ENCODE measurements at places on chromosomes 13 and 19.

DNA sequence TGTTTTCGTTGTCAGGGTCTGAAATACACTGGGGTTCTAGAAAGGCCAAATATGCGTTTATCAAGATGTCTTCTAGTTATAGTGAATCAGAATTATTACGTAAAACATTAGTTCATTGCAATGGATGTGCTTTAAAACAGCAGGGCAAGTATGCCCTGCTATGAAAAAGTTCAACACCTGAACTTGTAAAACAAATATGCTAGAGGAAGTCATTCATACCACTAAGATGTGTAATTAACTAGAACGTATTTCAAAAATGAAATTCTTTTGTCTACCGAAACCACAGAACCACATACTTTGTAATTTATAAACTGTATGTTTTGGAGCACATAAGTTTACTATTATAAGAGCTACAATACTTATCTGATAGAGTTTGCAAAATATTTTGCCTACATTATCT lies 266.2 kb downstream of the KCTD12 start:
- DNase-seq: no peak

GRCh38 chr13:41274881-41275280 lies 11.5 kb upstream of the MTRF1 start:
- DNase-seq: no peak

- no peak for DNase-seq
Observed at GRCh38 chr13:102236341-102236740, 165.5 kb downstream of the FGF14 start.

DNA sequence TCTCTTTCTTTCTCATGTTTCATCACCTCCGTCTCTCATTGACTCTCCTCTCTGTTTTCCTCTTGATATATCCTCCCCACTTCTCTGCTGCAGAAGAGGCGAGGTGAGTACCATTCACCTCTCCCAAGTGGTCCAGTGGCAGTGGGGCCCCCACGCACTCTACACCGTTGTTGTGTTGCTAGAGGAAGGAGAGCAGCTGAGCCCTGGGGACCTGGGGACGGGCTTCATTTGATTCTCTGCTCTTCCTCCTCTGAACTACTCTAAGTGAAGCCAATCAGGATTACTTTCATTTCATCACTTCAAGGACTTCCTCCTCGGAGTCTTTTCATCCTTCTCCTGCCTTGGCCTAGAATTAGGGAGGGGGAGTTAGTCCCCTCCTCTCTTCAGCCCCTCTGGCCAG lies 64.6 kb downstream of the CCNE1 start:
- no peak for DNase-seq

GRCh38 chr13:27979001-27979643 lies 9.4 kb downstream of the URAD start:
- DNase-seq: no peak

DNA sequence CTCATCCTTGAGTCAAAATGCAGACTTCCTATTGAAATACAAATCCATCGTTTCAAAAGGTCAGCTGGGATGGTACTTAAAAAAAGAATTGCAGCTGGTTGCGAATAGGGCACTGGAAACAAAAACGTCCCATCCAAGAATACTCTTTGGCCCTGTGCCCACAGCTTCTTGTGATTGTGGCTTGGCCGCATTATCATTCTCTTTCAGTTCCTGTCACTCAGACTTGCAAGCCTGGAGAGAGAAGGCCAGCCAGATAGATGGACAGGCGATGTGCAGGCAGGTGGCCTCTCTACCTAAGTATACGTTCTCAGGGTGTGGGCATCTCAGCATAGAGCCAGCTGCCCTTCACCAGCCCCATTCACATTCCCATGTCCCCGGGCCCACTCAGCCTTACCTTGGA lies 208.5 kb upstream of the ZNF536 start:
- no peak for DNase-seq

DNA sequence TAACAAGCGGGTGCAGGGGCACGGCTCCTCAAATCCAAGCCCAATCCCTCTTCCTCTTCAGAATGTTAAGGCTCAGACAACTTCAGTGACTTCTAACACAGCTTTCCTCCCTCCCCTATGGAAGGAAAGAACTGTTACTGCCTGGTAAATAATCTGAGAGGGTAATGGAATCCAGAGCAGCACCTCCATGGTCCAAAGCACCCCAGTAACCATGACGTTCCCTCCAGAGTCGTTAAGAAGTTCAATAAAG lies 969 bp downstream of the AKT2 start:
- DNase-seq: no peak

GRCh38 chr19:48122421-48122820 lies 11.8 kb upstream of the PLA2G4C start:
- no peak for DNase-seq

DNA sequence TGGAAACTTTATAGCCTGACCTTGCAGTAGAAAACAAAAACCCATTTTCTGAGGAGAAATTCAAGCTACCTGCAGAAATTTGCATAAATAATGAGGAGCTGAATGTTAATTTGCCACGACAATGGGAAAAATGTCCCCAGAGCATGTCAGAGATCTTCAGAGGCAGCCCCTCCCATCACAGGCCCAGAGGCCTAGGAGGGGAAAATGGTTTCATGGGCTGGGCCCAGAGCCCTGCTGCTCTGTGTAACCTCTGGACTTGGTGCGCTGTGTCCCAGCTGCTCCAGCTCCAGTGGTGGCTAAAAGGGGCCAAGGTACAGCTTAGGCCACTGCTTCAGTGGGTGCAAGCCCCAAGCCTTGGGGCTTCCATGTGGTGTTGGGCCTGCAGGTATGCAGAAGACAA lies 257.9 kb downstream of the NHLRC3 start:
- no peak for DNase-seq

DNA sequence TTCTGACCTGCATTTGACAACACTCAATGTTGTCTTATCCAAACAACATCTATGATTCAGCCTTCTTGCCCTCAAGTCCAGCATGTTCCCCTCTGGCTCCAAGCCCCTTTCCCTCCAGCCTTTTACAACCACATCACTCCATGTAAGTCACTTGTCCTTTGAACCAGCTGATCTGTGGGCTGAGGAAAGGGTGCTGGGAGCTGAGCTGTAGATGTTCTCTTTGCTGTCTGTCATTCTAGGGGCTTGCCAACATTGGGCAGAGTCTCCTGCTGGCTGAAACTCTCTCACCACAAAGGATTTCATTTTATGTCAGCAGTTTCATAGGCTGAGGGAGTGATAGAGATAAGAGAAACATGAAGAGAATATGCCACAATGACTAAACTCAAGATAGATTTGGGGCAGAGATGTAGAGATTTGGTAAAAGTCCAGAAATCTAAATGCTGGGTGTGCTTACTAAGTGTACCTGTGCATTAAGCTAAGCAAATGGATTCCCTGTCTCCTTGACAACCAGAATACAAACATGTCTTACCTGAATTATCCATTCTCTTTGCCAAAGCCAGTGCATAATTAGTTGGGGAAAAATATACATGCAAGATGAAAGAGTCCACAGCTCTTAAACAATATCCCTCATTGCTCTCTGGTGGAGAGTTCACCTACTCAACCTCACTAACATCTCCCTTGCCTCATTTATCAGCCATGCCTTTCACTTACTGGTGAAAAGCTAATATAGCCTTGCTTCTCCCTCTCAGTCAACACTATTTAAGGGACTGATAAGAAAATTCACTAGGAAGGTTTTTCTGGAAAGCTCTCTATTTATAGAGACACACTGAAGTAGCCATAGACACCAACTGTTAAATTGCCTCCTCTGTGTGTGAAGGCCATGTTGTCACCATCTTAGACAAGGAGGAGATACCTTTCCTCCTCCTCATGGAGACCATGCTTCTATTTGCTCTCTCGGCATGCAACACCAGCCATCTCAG lies 175.5 kb upstream of the SERP2 start:
- no peak for DNase-seq

GRCh38 chr19:50663482-50663790 lies 14.2 kb downstream of the C19orf81 start:
- no peak for DNase-seq

- no peak for DNase-seq
Observed at GRCh38 chr13:19156013-19156825, 25.4 kb downstream of the TUBA3C start.

DNA sequence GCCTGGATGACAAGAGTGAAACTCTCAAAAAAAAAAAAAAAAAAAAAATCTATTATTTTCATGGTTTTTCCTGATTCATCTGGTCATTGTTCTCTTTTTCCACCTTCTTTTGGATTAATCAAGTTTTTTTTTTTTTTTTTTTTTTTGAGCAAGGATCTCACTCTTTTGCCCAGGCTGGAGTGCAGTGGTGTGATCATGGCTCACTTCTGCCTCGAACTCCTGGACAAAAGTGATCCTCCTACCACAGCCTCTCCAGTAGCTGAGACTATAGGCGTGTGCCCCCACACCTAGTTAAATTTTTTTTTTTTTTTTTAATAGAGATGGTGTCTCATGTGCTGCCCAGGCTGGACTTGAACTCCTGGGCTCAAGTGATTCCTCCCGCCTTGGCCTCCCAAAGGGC lies 27.7 kb downstream of the BLOC1S3 start:
- no peak for DNase-seq

GRCh38 chr13:55705971-55706370 lies 1434.7 kb upstream of the PRR20A start:
- no peak for DNase-seq

- no peak for DNase-seq
Observed at GRCh38 chr19:39003188-39003587, 27.6 kb upstream of the FBXO17 start.

- no peak for DNase-seq
Observed at GRCh38 chr13:45468635-45469034, 3.9 kb downstream of the COG3 start.

- DNase-seq: no peak
Observed at GRCh38 chr19:42508892-42509444, 19.3 kb downstream of the CEACAM1 start.

GRCh38 chr19:51524666-51525264 lies 6.7 kb downstream of the SIGLEC6 start:
- no peak for DNase-seq

DNA sequence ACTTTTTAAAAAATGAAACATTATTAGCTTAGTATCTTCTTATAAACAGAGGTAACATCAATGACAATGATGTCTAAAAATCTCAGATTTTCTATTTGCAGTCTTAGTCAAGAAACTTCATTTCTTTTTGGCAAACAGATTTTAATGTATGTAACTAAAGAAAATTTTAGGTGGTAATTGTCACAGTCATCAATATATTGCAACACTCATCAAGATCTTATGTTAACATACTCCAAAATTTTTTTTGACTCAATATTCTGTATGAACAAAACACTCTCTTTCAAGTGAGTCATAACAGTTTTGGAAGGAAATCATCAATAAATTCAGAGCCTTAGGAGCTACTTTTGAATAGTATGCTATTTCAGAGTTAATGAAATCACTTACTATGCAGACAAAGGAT lies 1507.6 kb downstream of the SLITRK1 start:
- no peak for DNase-seq

DNA sequence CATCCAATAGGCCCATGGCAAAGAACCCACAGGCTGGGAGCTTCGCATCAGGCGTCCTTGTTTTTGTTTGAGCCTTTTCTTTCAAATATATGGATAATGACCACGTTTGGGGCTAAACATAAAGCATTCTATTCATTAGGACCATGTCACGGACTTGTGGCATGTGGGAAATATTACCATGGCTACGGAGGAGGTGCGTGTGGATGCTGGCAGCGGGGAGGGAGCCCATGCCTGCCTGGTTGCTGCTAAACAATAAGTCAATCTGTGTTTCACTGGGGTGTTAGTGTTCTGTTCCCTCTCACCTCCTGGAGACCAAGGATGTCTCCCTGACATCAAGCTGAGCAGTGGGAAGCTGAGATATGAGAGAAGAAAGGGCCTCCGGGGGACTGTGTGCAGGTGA lies 121.1 kb downstream of the IRS2 start:
- no peak for DNase-seq

DNA sequence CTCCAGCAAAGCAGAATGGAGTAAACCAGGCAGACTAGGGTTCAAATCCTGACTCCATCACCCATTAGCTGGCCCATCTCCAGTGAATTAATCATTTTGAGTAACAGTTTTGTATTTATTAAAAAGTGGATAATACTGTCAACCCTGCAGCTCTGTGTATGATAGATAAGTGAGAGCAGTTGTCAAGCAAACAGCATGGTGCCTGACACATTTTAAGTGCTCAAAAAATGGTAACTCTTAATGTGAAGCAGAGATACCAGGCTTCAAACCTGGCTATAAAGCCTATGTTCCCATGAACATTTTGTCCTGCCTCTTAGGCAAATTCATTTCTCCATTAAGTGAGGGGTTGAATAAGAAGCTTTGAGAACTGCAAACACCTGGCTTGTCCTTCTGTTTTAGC lies 409.6 kb downstream of the TBC1D4 start:
- no peak for DNase-seq

- DNase-seq: peak; percentile 97
Observed at GRCh38 chr13:28718543-28719226, at the start of gene SLC46A3. Gene SLC46A3, minus strand, starts transcription at chr13:28718970. Its CDS starts 972 bp downstream, at chr13:28717998.

GRCh38 chr13:42218576-42218975 lies 53.4 kb upstream of the AKAP11 start:
- no peak for DNase-seq

DNA sequence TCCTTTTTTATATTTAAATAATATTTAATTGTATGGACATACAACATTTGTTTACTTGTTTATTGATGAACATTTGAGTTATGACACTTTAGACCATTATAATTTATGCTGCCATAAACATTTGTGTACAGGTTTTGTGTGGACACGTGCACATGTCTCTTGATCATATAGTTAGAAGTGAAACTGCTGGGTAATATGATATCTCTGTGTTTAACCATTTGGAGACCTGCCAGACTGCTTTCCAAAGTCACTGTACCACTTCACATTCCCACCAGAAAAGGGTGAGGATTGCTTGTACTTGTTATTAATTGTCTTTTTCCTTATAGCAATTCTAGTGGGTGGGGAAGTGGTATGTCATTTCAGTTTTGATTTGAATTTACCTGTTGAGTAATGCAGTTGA lies 145.6 kb upstream of the KLHL1 start:
- DNase-seq: no peak

- no peak for DNase-seq
Observed at GRCh38 chr19:18541258-18541991, 1.9 kb downstream of the FKBP8 start.

DNA sequence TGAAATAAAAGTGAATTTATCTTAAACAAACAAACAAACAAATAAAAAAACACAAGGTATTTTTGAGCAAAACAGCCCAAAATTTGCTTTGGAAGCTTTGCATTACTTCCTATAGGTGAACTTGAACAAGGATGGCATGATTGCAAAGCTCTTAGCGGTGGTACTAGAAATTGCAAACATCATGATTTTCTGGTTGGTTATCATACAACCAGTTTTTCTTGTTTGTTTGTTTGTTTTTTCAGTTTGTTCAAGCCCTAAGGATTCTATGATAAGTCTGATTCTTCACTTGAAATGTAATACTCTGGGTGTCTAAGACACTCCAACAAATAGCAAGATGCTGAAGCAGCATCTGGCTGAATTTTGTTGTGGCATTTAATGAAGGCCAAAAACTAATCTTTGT lies 15.9 kb downstream of the DCLK1 start:
- no peak for DNase-seq

GRCh38 chr19:42290523-42291434 lies 11.2 kb upstream of the PRR19 start:
- DNase-seq: peak; percentile 49

- DNase-seq: no peak
Observed at GRCh38 chr13:33918199-33918932, 100.4 kb downstream of the RFC3 start.

DNA sequence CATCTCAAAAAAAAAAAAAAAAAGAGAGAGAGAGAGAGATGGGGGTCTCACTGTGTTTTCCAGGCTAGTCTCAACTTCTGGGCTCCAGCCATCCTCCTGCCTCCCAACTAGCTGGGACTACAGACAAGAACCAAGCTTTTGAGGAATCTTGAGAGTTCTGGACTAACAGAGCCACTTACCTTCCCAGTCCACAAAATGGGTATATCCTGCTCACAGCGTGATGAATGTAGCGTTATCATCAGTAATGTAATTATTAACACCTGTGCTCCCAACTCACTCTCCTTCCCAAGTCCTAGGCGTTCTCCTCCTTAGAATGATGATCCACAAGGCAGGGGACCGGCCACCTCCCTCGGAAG lies 4.6 kb upstream of the NANOS3 start:
- no peak for DNase-seq

All from stimulated activated CD4-positive, alpha-beta T cell treated with anti-CD3 and anti-CD28 coated beads, Interleukin-15, amount 100 ng/mL, for 1 hour (primary cell).